ENCODE measurements at places on chromosomes 4 and X. TPM values are rescaled to one million over a fixed set of nuclear protein-coding genes. Genes with fewer than 3 reads are reported as not detected.

GRCh38 chr4:41146716-41147506 lies 67.4 kb downstream of the APBB2 start:
- no peak for DNase-seq

The DDX53 gene
- not detected for total RNA-seq

GRCh38 chrX:867502-867901 lies 236.9 kb downstream of the SHOX start:
- no peak for DNase-seq

The ADH6 gene
- 2.6 TPM for total RNA-seq

The MND1 gene
- total RNA-seq: not detected

The EGF gene
- total RNA-seq: 0.79 TPM

DNA sequence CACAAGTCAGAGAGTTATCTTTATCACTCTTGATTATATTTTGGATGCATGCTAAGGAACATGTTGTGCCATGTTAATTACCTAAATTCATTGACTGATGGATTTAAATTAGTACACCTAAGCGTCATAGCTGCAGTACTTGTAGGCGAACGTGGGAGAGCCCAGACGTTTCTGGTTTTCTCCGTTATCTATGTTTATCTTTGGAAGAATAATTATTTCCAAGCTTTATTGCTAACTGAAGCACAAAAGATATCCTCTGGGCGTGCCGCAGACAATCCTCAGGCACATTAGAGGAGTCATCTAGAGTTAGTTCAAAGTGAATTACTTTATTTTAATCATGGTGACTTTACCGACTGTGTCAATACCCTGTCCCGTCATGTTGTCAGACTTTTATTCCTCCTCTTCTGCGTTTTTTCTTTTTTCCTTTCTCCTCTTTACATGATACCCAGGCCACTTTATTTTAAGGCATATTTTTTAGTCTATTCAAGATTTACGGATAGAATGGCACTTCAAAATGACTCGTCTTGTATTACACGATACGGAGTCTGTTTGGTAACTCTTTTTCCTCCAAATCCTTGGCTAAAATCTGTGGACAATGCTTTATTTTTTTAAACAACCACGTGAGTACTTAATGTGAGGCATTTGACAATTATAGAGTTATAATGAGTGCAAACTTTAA lies 632.0 kb upstream of the TENM3 start:
- DNase-seq: no peak

GRCh38 chr4:124183926-124184325 lies 528.6 kb downstream of the ANKRD50 start:
- DNase-seq: no peak

DNA sequence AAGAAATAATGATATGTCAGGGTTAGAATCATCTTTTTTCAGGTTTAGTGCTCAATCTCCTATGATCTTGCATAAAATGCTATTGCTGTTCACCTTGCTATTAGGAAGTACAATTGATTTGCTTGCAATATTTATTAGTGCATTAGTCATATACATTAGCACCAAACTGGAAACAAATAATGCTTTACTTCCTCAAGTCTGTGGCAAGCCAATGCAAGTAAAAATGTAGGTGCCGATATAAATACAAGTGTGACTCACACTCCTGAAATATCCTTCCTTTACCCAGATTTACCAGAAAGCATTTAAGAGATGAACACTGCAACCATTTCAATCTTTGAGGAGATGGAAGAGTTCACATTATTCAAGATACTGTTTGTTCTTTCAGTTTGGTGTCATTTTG lies 1487.7 kb upstream of the ADGRL3 start:
- no peak for DNase-seq

GRCh38 chr4:44146516-44146915 lies 302.1 kb downstream of the KCTD8 start:
- DNase-seq: no peak

GRCh38 chrX:110055616-110056015 lies 52.7 kb downstream of the TMEM164 start:
- no peak for DNase-seq

DNA sequence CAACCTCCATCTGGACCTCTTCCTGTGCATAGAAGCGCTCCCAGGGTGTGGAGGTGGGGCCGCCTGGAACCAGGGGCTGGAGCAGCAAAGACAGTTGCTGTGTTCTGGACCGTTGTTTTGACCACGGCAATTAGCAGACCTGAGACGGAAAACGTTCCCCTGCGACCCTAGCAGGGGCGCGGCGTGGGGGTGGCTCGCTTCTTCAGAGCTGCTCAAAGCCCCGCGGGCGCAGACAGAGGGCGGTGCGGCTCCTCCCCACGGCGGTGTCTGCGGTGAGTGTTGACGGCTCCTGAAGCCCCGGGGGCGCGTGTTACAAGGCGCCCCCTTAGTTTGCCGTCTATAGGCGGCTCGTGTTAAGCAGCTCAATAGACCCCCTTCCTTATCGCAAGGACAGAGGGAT lies 79.2 kb downstream of the TRIML1 start:
- DNase-seq: no peak

- no peak for DNase-seq
These were observed 82.0 kb downstream of the ATP8A1 start for GRCh38 chr4:42574870-42575430.

The FAM47A gene
- total RNA-seq: not detected
